Epithelial cell of proximal tubule (primary cell): ENCODE measurements at places on chromosomes 16 and 17.

DNA sequence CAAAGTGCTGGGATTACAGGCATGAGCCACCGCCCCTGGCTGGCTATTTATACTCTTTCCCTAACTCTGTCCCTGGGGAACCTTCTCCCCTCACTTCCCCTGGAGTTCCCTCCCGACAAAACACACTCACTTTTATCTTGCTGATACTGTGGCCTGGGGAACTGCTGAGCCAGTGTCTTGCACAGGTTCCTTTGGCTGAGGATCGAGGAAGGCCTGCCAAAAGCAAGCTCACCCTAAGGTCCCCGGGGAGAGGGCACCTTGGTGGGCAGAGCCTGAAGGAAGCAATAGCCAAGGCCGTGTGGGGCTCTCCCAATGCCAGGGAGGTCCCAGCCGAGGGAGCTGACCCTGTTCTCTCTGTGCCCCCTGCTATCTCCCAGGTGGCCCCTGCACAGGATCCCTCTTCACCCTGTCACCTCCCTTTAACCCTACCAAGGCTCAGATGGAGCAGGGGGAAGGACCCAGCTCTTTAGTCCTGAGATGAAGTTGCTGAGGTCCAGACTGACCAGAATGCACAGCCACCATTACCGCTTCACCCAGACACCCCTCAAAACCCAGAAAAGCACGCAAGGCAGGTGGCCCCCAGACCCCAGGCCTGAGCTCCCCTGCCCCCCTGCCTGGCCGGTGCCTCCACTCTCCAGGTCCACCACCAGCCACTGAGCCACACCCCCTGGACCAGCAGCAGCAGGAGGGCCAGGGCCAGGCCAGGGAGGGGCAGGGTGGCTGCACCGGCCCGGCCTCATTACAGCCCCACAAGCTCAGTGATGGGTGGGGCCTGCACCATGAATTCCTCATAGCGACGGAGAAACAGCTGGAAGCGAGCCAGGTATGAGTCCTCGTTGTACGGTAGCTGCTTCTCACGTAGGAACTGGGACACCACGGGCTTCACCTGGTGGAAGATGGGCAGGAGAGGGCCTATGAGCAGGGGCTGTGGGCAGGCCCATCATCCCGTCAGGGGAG lies 5.1 kb upstream of the FDXR start:
- no peak for DNase-seq

DNA sequence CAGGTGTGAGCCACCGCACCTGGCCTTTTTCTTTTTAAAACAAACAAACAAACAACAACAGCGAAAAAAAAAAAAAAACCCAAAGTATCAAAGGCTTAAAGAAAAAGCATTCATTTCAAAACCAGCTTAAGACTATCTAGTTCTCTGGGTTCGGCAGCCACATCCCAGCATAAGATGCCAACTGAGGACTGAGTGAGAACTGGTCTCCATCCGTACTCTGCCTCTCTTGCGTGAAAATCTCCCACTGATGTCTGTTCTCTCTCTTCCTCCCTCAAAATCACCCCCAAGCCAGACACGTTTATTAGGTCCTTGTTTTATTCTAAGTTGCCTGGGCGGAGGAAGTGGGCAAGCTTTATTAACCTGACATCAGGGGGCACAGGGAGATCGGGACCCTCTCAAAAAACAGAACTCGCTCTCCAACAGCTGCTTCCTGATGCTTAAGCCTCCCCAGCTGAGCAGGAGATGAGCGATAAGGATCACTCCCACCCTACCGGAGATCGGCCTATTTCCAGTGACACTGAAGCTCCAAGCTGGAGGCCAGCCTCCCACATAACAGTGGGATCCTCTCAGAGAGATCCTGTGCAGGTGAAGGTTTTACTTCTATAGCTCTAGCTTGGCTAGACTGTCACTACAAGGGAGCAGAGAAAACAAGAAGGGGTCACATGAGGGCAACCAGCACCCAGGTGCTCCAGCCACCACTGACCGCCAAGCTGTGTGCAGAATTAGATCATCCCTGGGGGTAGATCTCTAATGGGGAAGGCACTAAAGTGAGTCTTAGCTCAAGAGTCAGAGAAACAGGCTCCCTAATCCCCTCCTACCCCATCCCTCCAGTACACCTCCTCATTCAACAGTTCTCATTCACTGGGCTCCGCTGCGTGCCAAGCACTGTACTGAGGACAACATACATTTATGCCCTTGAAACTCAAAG lies 13.6 kb downstream of the CDC42EP4 start:
- no peak for DNase-seq

GRCh38 chr17:82313195-82314011 lies 4.0 kb downstream of the CD7 start:
- DNase-seq, result no peak

DNA sequence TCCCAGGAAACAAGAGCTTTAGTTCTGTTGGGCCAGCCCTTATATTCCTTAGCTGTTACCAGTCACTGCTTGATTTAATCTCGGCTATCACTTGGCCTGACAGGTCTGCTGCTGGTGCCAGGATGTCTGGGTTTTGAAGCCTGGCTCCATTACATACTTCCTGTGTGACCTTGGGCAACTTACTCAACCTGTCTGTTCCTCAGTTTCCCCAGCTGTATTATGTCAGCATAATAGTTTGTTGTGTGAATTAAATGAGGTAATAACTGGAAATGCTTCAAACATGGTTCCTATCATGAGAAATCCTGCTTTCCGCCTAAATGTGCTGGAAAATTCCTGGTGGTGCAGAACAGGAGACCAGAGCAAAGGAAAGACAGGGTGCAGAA lies 50.6 kb upstream of the STH start:
- no peak for DNase-seq

- DNase-seq, result no peak
These were observed 5.5 kb downstream of the MYO19 start for GRCh38 chr17:36529121-36529520.

GRCh38 chr17:74970395-74970794 lies 2.2 kb downstream of the HID1 start:
- no peak for DNase-seq

- no peak for DNase-seq
These were observed 260.0 kb downstream of the PHKB start for GRCh38 chr16:47721006-47721637.

GRCh38 chr16:85704900-85705846 lies 16.4 kb upstream of the GINS2 start:
- DNase-seq, result no peak

DNA sequence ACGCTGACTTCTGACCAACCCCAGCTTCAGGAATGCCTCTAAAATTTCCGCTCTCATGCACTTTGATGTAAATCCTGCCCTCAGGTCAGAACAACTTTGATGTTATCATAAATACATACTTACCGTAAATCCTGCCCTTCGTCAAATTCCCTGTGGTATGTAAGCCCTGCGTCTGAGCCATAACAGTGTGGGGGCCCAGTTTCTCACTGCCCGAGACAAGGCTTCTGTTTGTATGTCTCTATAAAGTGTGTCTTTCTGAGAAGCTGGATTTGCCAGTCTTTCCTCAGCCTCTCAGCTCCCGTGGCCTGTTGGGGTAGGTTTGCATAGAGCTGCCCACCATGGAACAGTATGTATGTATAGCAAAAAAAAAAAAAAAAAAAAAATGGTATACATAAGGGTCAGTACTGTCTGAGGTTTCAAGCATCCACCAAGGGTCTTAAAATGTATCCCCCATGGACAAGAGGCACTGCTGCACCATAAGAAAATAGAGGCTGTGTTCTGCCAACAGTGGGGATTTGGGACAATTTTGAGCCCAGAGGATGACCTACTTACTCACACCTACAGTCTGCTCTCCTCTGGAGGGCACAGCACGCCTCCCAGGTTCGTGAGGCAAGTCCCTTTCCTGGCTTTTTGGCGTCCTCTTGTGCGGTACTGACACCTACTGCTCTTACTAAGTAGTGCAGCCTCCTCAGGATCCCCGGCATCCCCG lies 17.5 kb downstream of the PRMT7 start:
- peak; percentile 45 for DNase-seq

- DNase-seq, result no peak
These were observed 20.1 kb downstream of the CPNE2 start for GRCh38 chr16:57112403-57113041.

DNA sequence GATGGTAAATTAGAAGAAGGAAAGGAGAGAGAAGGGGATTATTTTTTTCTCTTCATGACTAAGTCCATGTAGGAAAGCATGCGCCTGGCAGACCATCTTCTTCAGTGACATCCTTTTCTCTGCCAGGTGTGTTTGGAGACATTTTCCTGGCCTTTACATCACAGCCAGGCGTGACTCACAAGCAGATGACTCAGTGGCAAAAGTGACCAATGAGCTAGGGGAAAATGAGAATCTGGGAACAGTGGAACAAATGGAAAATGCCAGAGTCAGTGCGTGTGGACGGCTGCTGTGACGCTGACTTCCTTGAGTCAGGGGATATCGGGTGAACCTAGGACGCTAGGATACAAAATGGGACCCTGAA lies 9.4 kb downstream of the KIAA0513 start:
- DNase-seq, result no peak

GRCh38 chr17:47652570-47652969 lies 2.9 kb downstream of the KPNB1 start:
- DNase-seq, result no peak

DNA sequence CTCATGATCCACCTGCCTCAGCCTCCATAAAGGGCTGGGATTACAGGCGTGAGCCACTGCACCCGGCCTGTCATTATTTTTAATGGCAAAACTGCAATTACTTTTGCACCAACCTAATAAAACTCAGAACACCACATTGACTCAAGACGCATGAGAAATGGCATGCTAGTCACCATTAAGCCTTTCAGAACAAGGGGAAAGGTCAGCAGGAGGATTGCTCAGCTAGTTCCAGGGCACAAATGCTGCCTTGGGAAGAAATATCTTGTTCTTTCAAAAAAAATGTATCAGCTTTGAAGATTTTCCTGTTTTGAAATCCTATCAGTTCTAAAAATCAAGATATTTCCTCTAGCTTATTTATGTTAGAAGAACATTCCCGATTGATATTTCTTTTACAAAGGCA lies 32.4 kb upstream of the CDYL2 start:
- DNase-seq, result no peak

GRCh38 chr17:51590071-51590656 lies 329.8 kb downstream of the UTP18 start:
- DNase-seq, result no peak

- DNase-seq, result no peak
These were observed 7.9 kb downstream of the GRN start for GRCh38 chr17:44352828-44353671.

GRCh38 chr16:24151482-24151939 lies 104.6 kb upstream of the CACNG3 start:
- DNase-seq, result no peak

- no peak for DNase-seq
These were observed 54.4 kb upstream of the NETO2 start for GRCh38 chr16:47198180-47198575.

DNA sequence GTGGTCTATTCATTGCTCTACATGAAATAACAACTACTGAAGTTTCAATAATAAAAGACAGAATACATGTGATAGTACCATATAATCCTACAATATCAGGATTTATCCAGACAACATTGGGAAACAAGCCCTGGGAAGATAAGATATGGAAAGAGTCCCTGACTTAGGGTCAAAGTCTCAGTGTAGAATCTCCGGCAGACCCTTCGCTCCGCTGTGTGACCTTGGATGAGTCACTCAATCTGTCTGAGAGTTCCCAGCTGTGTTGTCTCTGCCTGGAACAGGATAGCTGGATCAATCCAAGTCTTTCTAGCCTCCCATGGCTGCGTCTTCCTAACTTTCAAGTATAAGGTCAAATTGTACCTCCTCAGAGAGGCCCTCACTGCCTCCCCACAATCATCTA lies 335.9 kb downstream of the TMEM114 start:
- no peak for DNase-seq

- no peak for DNase-seq
These were observed 468 bp downstream of the FLYWCH2 start for GRCh38 chr16:2883458-2883908.

- DNase-seq, result no peak
These were observed 5.5 kb upstream of the ASGR1 start for GRCh38 chr17:7184647-7185046.
